Omental fat pad (tissue), 4 donors: ENCODE measurements at places on chromosomes 1 and 21. TPM values are rescaled to one million over a fixed set of nuclear protein-coding genes. Genes with fewer than 3 reads are reported as not detected.

Gene PCP4L1
- not detected for total RNA-seq

Gene MYOM3
- total RNA-seq, result 0.13 TPM

Gene ZNF683
- not detected for total RNA-seq

Gene PPT1
- 116 TPM for total RNA-seq

Gene MAP7D1
- 104 TPM for total RNA-seq

Gene C21orf91
- total RNA-seq, result 30.9 TPM

Gene CYP2J2
- total RNA-seq, result 2.3 TPM

Gene OPTC
- total RNA-seq, result not detected

Gene CHI3L1
- 40.4 TPM for total RNA-seq

Gene PRAMEF15
- not detected for total RNA-seq

Gene PLPPR5
- total RNA-seq, result not detected
